Small intestine (tissue), 16 donors: ENCODE measurements at places on chromosomes 2 and 18. TPM values are rescaled to one million over a fixed set of nuclear protein-coding genes. Genes with fewer than 3 reads are reported as not detected.
A peak's percentile ranks its signal among the peaks of the same experiment; 100 is the strongest.

Gene CCDC68
- 36.5 TPM for polyA plus RNA-seq

Gene KLHL14
- 0.39 TPM for polyA plus RNA-seq

DNA sequence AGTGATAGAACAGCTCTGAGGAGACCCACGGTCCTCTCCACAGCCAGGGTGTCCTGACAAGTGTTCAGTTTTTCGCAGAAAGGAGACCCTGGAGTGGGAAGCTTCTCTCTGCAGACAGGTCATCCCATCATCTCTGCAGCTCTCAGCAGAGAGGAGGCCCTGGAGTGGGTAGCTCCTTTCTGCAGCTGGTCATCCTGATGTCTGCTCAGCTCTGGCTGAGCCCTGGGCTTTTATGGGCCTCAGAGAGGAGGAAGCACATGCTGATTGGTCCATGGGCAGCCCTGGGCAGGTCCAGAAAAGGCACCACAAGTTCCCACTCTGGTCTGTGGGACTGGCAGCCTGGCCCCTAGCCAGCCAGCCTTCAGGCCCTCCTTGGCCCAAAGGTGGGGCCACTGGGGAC lies 72.3 kb upstream of the ST3GAL5 start:
- DNase-seq: no peak

Gene NOTO
- not detected for polyA plus RNA-seq

DNA sequence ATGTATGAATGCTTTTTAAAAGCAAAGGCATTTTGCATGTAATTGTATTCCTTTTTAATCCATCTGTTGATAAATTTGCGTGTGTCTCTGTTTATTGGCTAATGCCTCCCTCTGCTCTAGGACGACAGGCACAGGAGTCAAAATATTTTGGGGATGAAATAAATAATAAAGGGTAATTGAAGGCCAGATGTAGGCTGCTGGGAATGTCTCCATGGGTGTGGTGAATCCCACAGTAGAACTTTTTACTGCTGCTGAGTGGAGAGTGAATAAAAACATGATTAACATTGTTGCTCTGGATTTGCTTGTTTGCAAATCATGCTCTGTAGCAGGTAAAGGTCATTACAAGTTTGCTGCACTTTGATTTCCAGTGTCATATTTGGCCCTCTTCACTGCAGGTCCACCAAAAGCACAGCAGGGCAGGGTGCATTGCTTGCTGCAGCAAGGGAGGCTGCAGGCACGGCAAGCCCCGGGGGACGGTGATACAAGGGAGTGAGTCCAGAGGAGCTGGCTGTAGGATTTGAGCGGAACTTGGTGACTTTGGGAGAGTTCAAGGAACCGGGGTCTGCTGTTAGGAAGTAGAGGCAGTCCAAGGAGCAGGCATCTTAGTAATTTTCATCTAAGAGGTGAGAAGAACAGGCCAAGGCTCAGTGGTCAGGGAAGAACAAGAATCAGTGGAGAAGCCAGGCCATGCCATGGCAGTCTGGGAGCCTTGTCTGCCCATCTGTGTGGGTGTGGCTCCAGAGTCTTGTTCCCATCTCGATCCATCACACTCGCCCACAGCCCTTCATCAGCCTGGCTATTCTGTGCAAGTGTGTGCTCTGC lies 201.5 kb upstream of the RAB6C start:
- no peak for DNase-seq

- DNase-seq: no peak
These were observed 174.5 kb upstream of the MGAT5 start for GRCh38 chr2:134079373-134079772.

DNA sequence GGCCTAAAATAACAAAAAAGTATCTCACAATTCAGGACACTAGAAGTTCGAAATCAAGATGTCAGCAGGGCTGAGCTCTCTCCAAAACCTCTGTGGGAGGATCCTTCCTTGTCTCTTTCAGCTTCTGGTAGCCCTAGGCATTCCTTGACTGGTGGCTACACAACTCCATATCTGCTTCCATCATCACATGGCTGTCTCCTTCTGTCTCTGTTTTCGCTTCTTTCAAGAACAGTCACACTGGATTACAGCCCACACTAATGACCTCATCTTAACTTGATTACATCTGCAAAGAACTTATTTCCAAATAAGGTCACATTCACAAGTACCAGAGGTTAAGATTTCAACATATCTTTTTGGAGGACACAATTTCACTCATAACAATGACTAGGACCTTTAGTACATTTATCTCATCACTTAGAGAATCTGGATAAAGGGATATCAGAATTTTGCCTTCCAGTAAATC lies 275.2 kb downstream of the IRS1 start:
- DNase-seq: peak; percentile 11
